ENCODE measurements at places on chromosomes 2 and 18. TPM values are rescaled to one million over a fixed set of nuclear protein-coding genes. Genes with fewer than 3 reads are reported as not detected.

LYPD6 gene
- 7.8 TPM for total RNA-seq

CTAGE1 gene
- not detected for total RNA-seq

GAREM2 gene
- 1.5 TPM for total RNA-seq

MOGAT1 gene
- not detected for total RNA-seq

FEV gene
- total RNA-seq = not detected

DCDC2C gene
- total RNA-seq = not detected

REEP1 gene
- total RNA-seq = 0.18 TPM

CAMKMT gene
- 8.6 TPM for total RNA-seq
